NCI-H1436 (cell line): ENCODE measurements at places on chromosomes 2 and 18.

DNA sequence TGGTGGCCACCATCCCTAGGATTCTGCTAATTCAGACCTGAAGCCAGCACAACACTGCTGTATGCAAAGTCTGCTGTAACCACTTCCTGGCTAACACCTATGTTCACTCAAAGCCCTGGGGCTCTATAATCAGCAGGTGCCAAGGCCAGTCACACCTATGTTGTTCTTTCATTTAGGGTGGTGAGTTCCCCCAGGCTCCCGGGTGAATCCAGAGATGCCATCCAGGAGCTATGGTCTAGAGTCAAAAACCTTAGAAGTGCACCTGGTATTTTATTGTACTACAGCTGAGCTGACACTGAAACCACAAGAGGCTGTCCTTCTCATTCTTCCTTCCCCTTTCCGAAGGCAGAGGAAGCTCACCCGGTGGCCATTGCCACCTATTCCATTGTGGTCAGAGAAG, 46.2 kb upstream of the CCDC141 start:
- no peak for DNase-seq

DNA sequence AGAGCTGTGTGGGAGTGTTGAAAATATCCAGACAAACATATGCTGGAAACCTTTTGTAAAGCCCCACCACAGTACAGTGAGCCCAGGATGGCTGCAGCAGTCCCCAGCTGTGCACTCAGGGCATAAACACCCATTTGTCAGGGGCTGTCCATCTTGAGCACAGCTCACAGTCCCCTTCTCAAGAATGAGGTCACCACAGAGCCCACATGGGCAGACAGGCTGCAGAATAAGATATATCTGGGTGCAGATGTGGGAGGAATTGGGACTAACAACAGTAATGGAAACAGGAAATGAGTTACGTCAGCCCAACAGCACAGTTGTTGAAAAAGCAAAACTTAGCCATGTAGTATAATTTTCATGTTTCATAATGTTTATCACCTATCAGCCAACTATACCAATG, 219.6 kb downstream of the ETAA1 start:
- DNase-seq: no peak

DNA sequence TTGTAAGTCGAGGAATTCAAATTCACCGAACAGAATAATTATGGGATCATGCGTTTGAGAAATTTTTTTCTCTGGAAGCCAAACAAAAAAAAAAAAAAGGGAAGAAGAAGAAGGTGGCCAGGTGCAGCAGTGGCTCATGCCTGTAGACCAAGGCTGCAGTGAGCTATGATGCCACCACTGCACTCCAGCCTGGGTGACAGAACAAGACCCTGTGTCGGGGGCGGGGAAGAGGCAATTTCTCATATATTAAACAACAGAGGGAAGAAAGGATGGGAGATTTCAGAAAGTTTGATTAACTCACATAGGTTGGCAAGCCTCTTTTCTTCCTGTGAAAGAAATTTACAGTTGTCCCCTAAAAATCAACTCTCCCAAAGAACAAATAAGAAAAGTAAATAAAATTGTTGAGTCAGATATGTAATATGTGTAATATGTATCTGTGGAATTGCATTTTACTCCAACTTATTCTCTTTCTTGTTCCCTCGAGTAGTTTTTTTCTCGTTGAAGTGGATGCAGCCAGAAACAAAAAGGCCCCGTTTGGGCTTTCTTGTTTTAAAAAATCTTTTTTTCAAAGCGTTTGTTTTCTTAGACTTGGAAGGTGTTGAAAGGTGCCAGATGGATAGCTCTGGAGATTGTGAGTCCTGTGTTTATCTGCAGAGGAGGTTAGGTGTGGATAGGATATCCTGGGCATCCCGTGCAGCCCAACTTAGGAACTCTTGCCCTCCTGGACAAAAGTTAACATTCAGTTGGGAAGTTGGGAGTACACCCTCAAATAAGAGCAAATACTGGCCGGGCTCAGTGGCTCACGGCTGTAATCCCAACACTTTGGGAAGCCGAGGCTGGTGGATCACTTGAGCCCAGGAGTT, 25.4 kb upstream of the FMNL2 start:
- no peak for DNase-seq

DNA sequence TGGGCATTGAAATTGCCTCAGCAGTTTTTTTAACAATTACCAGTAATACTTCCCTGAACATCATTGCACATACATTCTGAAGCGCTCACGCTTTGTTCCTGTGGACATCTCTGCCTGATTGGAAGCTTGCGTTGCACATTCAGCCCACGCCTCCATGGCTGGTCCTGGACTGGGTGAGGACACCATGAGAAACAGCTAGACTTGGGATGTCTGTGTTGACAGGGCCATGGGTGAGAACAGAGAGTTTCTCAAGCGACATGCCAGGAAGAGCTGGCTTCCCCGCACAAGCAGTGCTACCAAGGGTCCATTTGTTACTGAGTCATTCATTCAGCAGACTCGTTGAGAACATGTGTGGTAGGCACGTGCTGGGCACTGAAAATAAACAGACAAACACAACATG, 166.3 kb downstream of the GBX2 start:
- DNase-seq: no peak

DNA sequence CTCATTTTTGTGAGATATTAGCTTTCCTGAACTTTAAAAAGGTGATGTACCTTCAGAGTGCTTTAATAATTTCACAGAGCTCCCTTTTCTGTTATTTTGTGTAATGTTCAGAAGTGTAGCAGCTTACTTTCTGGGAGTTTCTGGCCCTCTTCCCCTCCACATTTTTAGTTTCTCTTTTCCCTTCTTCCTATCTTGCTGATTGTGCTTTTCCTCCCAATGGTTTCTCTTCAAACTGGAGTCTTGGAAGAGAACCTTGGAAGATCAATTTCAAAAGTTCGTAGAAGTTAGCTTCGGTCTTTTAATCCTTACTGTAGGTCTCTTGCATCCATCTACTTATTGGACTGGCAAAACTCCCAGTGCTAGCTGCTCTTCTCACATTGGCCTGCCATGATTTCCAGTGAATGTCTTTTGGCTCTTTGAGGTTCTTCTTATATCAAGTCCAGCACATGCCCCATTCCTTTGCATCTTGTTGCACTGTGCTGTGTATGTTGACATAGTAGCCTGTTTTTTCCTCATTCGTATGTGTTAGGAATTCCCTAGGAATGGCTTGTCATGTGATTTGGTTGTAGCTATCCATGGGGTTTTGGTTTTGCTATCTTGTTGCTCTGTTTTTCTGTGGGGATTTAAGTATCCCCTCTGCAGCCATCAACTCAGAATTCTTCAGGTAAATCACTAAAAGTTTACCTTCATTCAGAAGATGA, 7.8 kb downstream of the CCNT2 start:
- DNase-seq: no peak

- no peak for DNase-seq
Observed at GRCh38 chr2:36478332-36478738, 119.6 kb downstream of the FEZ2 start.

DNA sequence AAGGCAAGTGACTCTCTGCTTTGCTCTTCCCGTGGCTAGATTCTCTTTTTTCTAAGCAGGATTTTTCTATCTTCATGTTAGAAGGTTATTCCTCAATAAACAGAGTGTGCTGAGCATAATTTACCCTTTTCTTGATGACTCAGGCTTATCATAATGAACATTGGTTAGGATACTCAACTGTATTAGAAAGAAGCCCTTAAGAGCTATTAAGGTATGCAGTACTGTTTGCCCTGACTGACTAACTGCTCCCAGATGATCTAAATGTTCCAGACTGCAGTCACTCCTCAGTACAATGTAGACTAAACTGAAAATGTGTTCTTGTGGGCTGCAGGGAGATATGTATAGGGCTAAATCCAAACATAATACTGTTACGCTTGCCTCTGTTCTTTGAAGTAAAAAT, 687.8 kb downstream of the NUP35 start:
- DNase-seq: no peak

GRCh38 chr2:143674051-143674450, 544.8 kb downstream of the ARHGAP15 start:
- no peak for DNase-seq

DNA sequence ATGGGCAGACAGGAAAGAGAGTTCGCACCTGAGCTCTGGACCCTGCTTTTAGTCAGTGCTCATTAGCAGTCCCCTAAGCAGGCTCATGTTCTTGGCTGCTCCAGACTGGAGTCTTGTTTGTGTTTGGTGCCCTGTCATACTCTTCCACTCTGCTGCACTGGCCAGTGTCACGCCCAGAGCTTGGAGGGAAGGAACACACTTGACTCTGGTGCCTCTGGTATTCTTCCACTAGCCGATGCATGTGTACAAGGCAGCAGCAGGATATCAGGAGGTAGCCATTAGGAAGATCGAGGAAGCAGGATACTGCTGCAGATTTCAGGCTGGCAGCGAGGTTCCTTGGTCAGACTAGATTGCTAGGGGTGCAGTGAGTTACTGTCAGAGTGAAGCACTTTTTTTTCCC, 81.4 kb upstream of the B3GNT2 start:
- DNase-seq: no peak

GRCh38 chr18:55494899-55495298, 93.1 kb downstream of the TCF4 start:
- DNase-seq: no peak

- no peak for DNase-seq
Observed at GRCh38 chr18:67476585-67476984, 39.9 kb downstream of the DSEL start.

GRCh38 chr2:49236316-49236715, 82.0 kb upstream of the FSHR start:
- DNase-seq: no peak

GRCh38 chr2:128172191-128172590, 81.2 kb downstream of the UGGT1 start:
- no peak for DNase-seq

- no peak for DNase-seq
Observed at GRCh38 chr2:195815083-195815482, 158.1 kb downstream of the SLC39A10 start.

GRCh38 chr2:171553858-171554257, 31.6 kb downstream of the CYBRD1 start:
- peak; percentile 97 for DNase-seq

- DNase-seq: no peak
Observed at GRCh38 chr2:177053716-177054115, 158.9 kb upstream of the HNRNPA3 start.

DNA sequence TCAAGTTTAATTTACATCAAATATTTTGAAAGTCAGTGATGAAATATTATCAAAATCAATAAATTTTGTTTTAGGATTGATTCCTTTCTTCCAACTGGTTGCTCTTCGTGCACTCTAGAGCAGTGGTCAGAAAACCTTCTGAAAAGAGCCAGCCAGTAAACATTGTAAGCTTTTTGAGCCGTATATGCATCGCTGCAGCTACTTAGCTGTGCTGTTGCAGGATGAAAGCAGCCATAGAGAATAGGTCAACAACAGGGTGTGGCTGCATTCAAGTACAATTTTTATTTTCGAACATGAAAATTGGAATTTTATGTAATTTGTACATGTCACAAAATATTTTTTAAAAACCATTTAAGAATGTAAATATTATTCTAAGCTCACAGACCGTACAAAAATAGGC, 94.9 kb downstream of the MGAT5 start:
- DNase-seq: no peak

DNA sequence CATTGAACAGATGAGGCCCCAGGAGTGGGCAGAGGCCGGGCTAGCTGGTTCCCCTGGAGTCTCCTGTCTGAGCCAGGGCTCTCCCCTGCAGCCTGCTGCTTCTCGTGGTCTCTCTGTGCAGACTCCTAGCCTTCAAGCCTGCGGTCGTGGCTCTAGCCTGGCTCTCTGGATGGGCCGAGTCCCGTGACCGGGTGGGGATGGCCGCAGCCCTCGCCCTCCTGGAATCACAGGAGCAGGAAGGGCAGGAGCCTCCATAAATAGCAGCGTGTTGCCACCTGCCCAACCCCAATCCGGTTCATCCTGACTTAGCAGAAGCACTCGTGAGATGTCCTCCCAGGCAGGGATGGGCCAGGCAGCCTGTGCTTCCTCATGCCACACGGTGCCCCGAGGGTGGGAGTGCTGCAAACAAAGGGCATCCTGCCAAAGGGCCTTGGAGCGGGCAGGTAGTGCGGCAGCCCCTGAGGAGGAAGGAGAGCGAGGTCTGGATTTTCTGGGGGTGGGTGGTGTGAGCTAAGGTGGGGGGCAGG, 43.9 kb downstream of the FOSL2 start:
- no peak for DNase-seq

- DNase-seq: no peak
Observed at GRCh38 chr2:42916324-42916723, 123.9 kb upstream of the HAAO start.

GRCh38 chr2:39252888-39253518, 9.2 kb upstream of the CDKL4 start:
- DNase-seq: no peak

- DNase-seq: no peak
Observed at GRCh38 chr18:69956057-69956456, 8.4 kb upstream of the CD226 start.

- no peak for DNase-seq
Observed at GRCh38 chr18:40423291-40423690, 1531.7 kb upstream of the PIK3C3 start.

DNA sequence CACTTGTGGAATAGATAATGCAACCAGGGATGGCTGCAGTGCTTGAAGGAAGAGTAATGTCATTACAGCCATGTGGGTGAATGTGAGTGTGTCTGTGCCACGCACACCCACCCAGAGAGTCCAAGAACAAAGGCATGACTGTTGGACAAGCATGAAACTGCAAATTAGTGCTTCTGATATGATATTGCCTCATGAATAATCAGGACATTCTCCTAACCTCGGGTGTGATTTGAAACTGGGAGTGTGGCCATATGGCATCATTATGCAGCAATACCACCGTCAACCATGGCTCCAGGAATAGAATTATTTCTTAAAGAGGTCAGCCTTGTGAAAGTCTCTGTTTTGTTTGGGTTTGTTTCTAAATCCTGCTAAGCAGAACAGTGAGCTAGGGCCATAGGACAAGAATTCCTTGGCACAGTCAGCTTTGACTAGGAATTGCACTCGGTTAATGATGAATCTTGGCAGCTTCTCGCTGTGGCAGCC, 678.0 kb upstream of the RAB6C start:
- DNase-seq: no peak

GRCh38 chr2:238597638-238598528, 171.2 kb downstream of the ASB1 start:
- DNase-seq: no peak

GRCh38 chr18:31876707-31877106, 66.2 kb downstream of the TRAPPC8 start:
- no peak for DNase-seq

DNA sequence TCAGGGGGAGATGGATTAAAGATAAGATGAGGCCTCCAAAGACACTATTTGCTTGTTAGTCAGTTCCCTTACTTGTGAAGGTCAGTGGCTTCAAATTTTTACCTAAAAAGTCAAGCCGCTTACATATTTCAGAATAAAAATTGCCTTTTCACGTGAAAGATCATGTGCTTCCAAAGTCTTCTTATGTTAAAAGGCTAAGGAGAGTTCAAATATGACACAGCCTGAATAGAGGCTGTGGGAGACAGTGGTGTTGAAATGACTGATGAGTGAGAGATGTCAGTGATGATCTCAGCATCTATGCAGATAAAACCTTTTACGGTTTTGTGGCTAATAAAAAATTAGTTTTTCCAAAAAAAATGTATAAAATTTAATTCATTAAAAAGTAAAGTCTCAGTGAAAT, 40.5 kb downstream of the UPP2 start:
- no peak for DNase-seq
